ENCODE measurements at places on chromosomes 1 and 21.
A peak's percentile ranks its signal among the peaks of the same experiment; 100 is the strongest.

GRCh38 chr21:35840197-35840799 lies 220.0 kb downstream of the SETD4 start:
- peak; percentile 35 for DNase-seq

DNA sequence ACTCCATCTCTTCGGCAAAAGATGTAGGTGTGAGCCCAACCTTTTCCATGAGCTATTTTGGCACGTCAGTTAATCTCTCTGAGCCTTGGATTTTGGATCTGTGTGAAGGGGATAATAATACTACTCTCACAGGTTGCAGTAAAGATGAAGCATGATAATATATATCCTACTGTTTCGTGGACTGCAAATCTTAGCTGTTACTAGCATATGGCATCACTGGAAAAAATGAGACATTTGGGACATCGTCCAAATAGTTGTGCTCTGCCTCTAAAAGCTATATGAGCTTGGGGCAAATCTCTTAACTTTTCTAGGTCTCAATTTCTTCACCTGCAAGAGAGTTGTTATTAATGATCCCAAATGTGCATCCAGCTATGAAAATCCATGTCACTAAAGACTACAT lies 147.4 kb upstream of the ZRANB2 start:
- DNase-seq: no peak

GRCh38 chr1:111481387-111482221 lies 7.8 kb downstream of the C1orf162 start:
- DNase-seq: peak; percentile 66

DNA sequence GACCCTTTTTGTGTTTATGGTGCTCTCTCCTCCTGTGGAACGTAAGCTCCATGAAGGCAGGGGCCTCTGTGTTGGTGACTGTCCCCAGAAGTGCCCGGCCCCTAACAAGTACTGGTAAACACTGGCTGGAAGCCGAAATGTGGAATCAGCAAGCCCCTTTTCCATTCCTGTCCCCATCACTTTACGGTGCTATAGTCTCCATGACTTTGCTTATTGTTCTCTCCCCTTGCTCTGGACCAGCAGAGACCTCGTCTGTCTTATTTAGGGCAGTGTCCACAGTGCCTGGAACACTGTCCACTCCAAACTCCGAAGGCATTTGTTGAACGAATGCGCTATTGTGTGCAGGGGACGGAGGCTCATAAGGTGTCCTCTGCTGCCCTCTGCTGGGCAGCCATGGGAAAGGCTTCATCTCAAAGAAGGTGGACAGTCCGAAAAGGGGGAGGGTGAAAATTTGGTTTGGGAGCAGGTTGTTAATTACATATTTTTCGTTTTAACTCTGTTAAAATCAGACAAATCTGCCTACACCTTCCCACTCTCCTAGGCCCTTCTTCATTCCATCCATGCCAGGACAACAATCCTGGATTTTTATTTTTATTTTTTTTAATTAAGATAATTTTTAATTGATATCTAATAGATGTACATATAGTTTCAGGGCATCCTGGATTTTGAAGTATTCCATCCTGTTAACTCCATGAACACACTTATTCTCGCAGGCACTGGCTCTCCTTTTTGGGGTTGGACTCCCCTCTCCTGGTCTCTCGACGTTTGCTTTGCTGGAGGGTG lies 115.6 kb downstream of the PGBD5 start:
- DNase-seq: peak; percentile 51

- DNase-seq: no peak
Observed at GRCh38 chr1:223035724-223036478, 107.1 kb downstream of the TLR5 start.

GRCh38 chr1:75203415-75204277 lies 69.5 kb downstream of the LHX8 start:
- DNase-seq: no peak

DNA sequence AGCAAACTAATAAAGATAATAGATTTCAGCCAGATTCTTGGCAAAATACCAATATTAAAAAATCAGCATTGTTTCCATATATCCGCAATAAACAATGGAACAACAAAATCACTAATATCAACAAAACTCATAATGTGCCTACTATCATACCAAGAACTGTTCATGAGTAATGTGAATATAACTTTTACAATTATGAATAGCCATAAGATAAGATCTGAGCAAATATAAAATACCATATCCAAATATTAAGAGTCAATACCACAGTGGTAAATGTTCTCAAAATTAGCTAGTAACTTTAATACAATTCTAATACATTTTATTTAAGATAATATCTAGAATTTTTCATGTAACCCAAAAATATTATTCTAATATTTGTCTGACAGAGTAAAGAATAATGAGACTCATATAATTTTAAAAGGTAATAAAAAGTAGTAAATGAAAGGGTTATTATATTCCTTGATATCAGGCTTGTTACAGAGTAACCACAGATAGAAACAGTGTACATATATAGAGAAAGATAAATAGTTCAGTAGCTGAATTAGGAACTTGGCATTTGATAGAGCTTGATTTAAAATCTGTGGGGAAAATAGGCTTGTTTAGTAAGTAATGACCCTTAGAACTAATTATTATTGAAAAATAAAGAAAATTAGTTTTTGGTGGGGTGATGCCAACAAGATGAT lies 2126.6 kb downstream of the MRPL39 start:
- DNase-seq: no peak

DNA sequence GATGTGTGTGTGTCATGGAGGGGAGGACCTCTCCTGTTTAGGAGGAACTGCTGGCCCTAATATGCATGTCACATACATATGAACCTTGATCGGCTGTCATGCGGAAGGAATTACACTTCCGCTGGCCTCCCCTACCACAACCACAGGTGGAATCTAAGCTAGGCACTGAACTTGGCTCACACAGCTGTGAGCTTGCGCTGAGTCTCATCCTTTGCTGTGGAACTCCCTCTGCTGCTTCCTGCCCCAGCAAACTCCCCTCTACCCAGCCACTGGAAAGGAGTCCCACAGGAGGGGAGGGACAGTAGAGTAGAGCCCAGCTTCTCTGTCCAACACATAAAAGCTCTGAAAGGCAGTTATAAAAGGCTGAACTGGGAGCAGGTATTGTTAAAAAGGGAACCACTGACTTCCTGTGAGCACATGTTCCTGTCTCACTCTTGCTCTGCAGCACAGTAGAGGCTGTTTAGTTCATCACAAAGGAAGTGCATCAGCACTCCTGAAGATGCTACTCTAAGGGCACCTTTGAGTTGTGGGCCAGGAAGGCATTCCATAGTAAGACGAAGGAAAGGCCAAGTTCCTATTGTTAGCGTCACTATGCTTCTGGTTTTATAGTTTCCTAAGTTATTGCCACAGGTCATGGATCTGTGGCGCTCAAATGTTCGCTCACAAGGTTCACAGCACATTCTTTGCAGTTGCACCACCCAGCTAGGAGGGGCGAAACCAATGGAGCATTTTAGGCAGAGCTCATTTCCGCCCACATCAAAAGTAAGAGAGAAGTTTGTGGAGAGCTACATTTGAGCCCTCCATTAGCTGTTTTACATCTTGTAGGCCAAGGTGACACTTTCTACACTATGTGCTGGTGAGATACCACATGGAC lies 17.7 kb upstream of the PTPRC start:
- no peak for DNase-seq

DNA sequence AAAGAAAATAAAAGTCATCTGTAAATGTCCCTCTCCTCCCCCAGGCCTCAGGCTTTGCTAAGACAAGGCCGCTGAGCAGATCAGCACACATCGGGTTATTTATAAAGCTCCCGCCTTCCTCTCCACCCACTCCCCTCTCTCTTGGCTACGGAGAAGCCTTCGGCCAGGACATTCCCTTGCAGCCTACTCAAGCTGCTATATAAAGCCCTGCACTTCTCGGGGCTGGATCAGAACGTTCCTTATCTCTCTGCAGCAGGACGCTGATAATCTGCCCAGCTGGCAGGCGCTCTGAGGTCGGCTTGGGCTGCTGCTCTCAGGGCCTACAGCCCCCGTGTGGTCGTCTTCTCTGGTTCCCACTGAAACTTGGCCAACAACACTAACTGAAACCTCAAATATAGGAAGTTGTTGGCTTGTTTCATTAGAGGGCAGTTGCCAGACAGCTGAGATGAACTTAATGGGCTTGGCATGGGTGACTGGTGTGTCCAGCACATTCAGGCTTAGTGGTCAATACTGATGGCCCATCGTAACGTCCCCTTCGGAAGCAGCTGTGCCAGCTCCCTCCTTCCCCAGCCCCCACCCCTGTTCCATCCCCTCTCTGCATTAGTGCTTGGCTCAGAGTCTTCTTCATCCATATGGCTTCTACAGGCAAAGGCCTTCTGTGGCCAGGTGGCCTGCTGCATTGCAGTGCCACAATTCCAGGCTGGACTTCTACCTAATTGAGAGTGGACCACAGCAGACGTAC lies 64.6 kb downstream of the IER5 start:
- no peak for DNase-seq

- DNase-seq: no peak
Observed at GRCh38 chr1:184747089-184747955, 7.3 kb downstream of the EDEM3 start.

DNA sequence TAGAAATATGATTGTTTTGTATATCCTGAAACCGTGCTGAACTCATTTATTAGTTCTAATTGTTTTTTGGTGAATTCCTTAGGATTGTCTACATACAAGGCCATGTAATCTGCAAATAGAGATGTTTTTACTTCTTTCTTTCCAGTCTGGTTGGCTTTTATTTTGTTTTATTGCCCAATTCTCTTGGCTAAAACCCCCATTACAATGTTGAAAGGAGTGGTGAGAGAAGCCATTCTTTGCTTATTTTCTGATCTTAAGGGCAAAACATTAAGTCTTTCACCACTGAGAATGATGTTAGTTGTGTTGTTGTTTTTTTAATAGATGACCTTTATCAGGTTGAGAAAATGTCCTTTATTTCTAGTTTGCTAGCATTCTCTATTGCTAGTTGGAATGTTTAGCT lies 157.3 kb downstream of the NTMT2 start:
- no peak for DNase-seq

DNA sequence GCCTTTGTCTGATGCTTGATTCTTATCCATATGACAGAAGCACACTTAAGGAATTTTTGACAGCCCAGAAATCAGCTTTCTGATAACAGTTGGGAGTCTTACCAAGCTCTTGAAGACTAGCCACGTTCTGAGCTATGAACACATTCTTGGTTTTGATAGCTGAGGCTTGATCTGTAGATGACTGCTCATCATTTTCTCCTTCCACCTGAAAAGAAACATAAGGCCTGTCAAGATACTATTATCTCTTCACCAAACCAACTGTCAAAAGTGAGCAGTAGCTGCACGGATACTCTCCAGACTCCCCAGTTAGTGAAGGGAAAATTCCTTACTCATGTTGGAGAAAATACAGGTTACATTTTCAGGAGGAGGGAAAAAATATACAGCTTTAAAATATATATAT lies 12.2 kb downstream of the UBR4 start:
- no peak for DNase-seq

- no peak for DNase-seq
Observed at GRCh38 chr1:180235077-180235501, 5.0 kb downstream of the LHX4 start.

GRCh38 chr1:179953974-179954492 lies 577 bp upstream of the CEP350 start:
- no peak for DNase-seq

GRCh38 chr1:184389446-184389845 lies 2.6 kb downstream of the C1orf21 start:
- no peak for DNase-seq

GRCh38 chr1:24919791-24920532 lies 10.1 kb downstream of the RUNX3 start:
- no peak for DNase-seq
